ENCODE measurements at places on chromosomes 13 and 19.

DNA sequence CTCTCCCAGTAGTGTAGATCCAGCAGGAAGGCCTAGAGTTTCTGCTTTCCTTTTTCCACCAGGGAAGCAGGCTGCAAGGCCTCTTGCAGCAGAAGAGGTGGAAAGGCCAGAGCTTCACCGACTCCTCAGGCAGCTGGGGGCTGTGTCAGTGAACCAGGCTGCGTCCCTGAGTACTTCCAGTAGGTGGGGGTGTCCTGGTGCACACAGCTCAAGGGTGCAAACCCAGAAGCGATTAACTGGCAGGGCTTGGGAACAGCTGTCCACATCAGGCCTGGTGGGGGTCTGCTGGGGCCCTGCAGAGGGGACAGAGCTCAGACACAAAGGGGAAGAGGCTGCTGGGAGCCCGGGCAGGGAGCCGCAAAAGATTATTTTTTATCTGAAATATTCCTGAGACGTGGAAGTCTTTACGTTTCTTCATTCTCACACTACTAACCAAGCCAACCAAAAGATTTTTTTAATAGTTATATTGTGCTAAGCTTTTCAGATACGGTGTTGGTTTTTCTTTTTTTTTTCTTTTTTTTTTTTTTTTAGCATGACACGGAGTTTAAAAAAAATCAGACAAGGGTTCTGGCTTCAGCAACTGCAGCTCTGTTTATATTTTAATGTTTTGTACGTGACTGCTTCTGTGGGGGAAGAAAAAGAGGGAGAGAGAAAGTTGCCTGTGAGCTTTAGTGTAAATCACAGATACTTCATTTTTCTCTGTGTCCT is 11.0 kb downstream of the TSHZ3 start:
- DNase-seq: no peak

GRCh38 chr13:42612021-42612765 is 38.2 kb downstream of the TNFSF11 start:
- no peak for DNase-seq

DNA sequence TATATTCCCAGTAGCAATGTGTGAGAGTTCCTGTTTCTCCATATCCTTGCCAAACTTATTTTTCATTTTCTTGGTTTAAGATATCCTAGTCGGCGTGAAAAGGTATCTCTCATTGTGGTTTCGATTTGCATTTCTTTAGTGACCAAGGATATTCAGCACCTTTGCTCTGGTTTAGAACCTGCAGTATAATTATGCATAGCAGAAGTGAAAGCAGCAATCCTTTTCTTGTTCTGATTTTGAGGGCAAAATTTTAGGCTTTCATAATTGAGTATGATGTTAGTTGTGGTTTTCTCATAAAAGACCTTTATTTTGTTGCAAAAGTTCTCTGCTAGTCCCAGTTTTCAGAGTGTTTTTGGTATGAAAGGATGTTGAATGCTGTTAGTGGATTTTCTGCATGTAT is 491.0 kb downstream of the FGF9 start:
- no peak for DNase-seq

- DNase-seq: no peak
Measured at GRCh38 chr19:39752390-39752789, 14.6 kb upstream of the CLC start.

DNA sequence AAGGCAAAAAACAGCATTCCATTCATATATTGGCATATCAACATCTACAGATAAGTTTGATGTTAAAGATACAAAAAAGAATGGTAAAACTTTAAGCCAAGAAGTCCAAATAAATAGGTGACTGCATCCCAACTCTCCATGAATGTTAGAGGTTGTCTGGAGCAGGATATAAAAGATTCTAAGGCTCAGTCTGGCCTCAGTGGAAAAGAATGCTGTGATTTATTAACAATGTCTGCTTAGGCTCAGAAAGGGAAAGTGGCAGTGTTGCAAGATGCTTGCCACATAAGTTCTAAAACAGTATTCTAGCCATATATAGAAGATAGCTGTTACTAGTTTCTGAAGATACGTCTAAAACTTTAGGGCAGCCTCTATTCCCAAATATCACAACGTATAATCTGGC is 179.8 kb upstream of the NBEA start:
- DNase-seq: no peak

GRCh38 chr13:48112896-48113755 is 18.2 kb upstream of the MED4 start:
- no peak for DNase-seq

- DNase-seq: no peak
Measured at GRCh38 chr13:80083081-80083852, 257.7 kb downstream of the SPRY2 start.

- no peak for DNase-seq
Measured at GRCh38 chr13:111282997-111283396, 37.4 kb upstream of the TEX29 start.

- no peak for DNase-seq
Measured at GRCh38 chr19:12745166-12745897, 6.3 kb upstream of the BEST2 start.

DNA sequence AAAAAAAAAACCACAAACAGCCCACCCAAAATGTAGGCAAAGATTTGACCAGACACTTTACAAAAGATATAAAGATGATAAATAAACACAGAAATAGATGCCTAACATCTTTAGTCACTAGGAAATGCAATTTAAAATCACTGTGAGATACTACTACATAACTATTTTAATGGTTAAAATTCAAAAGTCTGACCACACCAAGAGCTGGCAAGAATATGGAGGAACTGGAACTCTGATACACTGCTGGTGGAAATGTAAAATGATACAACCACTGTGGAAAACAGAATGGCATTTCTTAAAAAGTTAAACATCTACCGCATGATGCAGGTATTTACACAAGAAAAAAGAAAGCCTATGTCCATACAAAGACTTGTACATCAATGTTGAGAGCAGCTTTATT is 26.8 kb downstream of the VWA8 start:
- no peak for DNase-seq

DNA sequence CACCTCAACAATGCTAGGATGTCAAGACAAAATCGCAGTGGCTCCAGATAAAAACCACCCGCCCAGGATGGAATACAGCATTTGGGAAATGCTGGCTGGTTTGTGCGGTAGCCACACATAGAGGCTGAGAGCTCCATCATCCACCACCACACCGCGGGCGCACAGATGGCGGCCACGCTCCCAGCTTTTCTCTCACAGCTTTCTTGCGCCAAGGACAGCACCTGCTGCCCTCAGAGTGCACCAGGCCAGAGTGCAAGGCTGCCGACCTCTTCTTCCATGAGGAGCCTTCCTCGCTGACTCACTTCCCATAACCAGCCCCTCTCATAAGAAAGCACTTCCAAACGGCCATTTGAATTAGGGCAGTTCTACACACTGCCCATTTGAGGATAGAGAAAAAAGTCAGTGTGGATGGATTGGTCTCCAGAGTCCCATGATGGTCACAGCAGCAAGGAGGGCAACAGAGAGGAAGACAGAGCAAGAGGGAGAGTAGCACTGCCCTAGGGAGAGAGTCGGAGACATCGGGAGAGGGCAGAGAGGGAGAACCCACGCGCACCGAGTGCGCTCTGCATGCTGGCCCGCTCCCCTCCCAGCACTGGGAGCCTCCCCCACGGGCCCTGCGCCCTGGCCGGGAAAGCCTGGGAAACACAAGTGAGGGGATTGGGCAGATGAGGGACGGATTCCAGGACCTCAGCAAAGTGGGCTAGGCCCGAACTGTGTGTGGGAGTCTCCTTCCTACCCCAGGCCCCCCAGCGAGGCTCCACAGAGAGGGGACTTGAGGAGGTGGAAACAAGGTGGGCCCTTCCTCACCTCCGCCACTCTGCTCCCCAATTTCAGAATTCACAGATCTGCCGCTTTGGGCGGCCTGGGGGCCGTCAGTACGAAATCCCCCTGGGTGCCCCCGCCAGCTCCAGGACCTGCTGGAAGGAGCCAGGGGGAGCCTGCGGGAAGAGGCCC is 156.9 kb downstream of the USP12 start:
- no peak for DNase-seq

DNA sequence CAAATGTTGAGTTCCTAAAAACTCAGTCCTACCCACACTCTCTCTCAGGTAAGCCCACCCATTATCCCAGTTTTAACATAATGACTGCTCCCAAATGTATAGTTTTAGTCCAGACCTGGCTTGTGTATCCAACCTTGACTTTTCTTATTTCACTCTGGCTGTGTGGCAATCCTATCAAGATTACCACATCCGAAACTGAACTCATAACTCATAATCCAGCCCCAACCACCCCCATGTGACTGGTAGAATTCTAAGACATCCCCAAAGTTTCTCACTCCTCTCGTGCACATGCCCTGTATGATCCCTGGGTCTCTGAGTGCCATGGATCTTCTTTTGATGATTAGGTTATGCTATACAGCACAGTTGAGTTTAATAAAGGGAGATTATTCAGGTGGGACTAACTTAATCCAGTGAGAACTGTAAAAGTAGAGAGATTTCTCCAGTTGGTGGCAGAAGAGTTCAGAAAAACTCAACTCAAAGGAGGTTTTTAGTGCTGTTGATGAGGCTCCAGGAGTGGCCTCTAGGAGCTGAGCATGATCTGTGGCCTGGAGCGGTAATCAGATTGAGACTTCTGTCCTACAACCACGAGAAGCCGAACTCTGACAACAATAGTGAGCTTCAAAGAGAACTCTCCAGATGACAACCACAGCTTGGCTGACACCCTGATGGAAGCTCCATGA is 413.4 kb downstream of the ZNF536 start:
- DNase-seq: no peak

GRCh38 chr13:39362652-39363381 is 240.2 kb downstream of the LHFPL6 start:
- DNase-seq: no peak

DNA sequence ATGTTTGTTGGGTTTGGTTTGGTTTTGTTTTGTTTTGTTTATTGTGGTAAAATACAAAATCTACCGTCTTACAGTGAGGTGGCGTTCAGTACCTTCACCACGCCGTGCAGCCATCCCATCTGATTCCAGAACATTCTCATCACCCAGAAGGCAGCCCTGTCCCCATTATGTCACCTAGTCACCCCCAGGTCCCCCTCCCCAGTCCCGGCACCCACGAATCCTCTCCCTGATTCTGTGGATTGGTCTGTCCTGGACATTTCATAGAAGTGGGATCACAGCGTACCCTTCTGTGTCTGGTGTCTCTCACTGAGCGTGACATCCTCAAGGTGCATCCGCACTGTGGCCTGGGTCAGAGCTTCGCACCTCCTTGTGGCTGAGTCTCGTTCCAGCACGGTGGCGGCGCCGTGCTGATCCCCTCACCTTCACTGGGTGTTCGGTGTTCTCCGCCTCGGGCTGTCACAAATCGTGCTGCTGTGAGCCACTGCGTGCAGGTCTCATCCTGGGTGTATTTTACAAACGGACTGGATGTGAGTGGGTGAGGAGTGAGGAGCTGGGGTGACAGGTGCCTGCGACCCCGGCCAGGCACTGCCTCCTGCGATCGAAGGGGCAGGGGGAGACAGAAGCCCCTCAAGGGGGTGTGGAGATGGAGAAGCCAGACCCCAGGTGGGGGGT is 580 bp upstream of the TEKTIP1 start:
- DNase-seq: no peak

GRCh38 chr13:72295153-72295552 is 428.1 kb upstream of the DACH1 start:
- no peak for DNase-seq

GRCh38 chr13:101739382-101740178 is 287.1 kb downstream of the ITGBL1 start:
- DNase-seq: no peak

All from stimulated activated CD4-positive, alpha-beta T cell treated with anti-CD3 and anti-CD28 coated beads, Interleukin-2, amount 100 ng/mL, for 48 hours (primary cell).